ENCODE measurements at places on chromosomes 7 and 10.
A peak's percentile ranks its signal among the peaks of the same experiment; 100 is the strongest.

- DNase-seq = no peak
These were observed 144.0 kb downstream of the ATE1 start for GRCh38 chr10:121783782-121784372.

GRCh38 chr7:156604836-156605695 is 35.5 kb upstream of the RNF32 start:
- DNase-seq = no peak

DNA sequence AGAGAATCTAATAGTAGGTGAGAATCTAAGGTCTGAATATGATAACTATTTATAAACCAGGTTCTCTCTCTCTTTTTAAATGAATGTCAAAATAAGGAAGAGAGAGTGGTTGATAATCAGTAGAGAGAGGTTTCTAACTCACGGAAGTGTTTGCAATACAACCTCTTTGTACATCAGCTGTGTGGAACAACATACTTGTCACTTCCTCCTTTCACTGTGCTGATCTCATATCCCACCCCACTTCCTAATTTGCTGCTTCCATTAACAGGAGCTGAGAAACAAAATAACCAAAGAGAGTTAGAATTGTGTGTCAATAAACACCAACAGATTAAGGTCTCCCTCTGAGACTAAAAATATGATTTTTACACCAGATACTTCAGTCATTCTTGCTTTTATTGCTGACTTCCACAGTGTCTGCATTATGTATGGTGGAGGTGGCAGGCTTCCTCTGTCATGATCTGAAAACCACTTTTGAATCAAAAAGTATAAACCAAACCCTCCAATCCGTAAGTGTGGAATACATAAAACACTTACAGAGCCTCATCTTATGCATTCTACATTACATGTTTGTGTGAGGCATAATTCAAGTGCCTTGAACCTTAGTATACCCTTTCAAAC is 25.0 kb downstream of the CACUL1 start:
- DNase-seq = no peak

DNA sequence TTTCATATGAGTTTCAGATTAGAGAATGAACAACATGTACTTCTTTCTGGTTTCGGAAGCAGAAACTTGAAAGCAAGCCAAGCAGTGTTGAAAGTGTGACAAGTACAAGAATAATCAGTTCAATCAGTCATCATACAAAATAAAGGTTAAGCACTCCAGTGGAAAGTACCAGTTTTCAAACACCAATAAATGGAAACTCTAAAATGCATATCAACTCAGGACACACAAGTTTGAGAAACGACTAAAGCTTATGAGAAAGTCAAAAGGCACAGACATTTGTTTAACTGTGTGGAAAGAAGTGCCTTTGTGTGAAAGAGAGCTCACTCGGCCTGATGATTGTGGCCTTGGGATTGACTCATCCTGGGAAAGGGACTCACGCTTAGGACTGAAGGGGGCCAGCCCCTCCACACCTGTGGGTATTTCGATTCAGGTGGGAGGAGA is 60.6 kb upstream of the AKR1C1 start:
- DNase-seq = no peak

GRCh38 chr7:106639476-106640334 is 21.3 kb downstream of the CCDC71L start:
- DNase-seq = no peak

DNA sequence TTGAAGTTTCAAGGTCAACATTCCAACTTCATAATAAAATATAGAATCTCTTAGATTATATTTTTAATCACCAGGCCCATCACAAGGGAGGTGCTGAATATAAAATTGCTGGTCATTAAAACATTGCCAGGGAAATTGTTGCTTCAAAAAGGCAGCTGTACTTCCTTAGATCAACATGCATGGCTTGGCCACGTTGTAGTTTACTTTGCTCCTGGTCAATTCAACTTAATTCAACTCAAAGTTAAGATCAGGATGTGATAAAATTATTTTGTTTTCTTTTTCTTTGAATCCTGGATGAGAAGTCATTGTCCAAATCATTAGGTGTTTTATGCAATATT is 317.4 kb downstream of the PAXIP1 start:
- no peak for DNase-seq

DNA sequence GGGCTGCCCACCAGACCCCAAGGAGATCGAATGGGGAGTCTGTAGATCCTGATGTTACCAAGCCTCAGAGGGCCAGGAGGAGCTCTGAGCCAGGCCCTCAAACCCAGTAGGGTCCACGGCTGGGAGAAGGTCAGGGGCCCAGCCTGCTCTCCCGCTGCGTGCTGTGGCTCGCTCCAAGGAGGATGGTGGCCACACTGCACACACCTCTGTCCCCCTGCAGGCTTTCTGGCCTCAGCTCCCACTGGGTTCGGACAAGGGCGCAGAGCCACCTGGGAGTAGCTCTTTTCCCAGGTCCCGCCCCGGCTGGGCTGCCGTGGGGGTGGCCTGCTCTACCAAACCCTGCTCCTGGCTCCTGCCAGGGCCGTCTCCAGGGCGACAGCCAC is 175.8 kb downstream of the ZNF248 start:
- no peak for DNase-seq

- no peak for DNase-seq
These were observed 154.7 kb downstream of the NEURL1 start for GRCh38 chr10:103648251-103648635.

DNA sequence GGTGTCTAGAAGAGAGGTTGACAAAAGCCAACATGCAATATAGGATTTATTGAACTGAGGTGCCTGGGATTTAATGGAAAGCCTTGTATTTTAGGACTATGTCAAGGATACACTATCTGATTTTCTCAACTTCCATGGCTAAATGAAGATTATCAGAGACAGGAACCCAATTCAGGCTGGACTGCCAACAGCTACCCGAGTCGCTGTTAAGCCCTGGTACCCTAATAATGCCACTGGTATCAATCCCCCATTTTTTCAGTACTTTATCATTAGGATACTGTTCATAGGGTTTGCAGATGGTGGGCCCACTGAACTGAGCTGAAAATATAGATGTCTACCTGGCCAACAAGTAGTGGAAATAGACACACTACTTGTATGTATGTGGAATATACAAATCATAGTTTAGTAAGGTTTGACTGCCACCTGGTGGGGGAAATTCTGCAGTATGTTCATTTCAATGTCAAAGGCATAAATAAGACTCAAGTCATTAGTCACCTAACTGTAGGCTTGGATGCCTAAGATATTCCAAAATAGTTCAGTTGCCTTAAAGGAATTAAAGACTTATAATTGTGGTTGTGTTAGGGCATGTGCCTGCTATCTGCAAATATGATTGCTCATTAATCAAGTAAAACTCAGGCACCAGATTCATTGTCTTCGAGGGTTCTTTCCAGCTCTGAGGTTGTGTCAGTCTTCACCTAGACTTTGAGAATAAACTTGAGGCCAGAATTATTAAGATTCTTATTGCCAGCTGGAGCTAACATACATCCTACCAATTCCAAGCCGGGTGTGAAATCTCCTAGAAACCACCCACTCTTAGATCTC is 34.1 kb upstream of the NOBOX start:
- peak; percentile 31 for DNase-seq

DNA sequence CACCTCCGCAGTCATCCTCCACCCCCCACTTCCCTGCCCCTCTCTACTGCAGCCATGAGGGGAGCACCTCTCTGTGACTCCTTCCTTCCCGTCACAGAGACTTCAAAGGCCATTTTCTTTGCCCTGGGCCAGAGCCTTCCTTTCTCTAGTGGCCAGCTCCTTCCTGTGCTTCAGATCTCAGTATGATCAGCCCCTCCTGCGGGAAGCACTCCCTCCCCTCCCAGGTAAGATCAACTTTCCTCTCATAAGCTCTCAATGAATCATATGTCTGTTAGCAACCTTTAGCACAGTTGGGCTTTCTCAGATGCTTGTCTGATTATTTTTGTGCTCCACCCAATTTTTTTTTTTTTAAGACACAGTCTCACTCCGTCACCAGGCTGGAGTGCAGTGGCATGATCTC is 241.0 kb upstream of the PRSS1 start:
- DNase-seq = no peak

DNA sequence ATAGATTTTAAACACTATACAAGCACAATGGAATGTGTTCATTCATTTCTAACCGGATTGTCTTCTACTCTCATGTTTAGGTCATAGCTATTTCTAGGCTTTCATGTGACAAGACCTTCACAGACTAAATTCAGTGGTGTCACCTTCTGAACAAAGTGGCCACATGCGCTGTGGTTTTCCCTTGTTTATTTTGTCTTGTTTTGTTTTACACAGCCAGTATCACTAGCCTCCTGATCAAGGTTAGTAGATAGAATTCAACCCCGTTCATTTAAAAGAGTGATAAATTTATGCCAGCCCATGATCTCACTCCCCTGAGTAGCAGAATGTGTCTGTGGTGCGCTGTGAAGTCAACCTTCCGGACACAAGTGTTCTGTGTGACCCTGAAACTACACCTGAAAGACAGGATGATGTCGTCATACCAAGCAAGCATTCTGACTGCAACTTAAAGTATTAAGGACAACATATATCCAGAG is 209.1 kb downstream of the CREB5 start:
- no peak for DNase-seq

GRCh38 chr10:82462910-82463551 is 588.0 kb downstream of the NRG3 start:
- DNase-seq = no peak

GRCh38 chr10:17585016-17585415 is 32.2 kb downstream of the HACD1 start:
- DNase-seq = no peak

DNA sequence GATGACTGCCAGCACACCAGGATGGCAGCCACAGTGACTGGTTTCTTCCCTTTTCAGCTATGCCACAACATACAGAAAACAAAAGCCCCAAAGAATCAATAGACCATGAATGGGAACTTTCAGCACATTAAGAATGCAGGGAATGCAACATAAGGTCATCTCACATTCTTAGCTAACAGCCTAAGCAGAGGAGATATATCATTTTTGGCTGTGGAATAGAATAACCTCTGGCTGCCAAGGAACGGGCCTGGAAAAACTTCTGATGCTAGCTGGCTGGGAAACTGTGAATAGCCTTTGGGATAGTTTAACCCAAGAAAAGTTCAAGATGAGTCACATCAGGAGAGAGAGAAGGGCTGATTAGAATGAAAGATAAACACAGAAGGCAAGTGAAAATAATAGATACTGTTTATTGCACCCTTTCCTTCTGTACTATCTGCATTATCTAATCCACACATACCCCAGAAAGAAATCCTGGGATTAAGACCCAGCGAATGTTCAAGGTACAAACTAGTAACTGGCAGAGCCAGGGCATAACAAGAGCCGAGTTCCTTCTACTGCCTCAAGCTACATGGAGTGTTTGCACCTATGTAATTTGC is 169.2 kb downstream of the SEMA3A start:
- DNase-seq = no peak

GRCh38 chr10:52956461-52956860 is 183.9 kb upstream of the MBL2 start:
- DNase-seq = no peak

DNA sequence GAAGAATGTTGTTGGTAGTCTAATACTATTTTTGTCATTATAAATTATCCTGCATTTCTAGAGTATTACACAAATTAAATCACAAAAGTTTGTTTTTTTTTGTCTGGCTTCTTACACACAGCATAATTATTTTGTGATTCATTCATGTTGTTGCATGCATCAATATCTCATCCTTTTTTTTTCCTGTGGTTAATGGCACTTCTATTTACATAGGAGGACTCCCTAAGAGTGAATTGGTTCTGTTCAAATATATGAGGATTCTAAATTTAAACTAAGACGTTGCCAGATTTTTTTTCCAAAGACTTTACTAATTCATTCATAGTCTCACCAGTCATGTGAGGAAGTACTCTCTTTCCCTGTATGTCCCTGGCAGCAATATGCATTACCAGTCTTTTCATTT is 303.3 kb downstream of the GPR37 start:
- no peak for DNase-seq

GRCh38 chr10:97124211-97124610 is 61.5 kb downstream of the SLIT1 start:
- DNase-seq = no peak

GRCh38 chr10:75407713-75408508 is 6.3 kb upstream of the ZNF503 start:
- DNase-seq = no peak

DNA sequence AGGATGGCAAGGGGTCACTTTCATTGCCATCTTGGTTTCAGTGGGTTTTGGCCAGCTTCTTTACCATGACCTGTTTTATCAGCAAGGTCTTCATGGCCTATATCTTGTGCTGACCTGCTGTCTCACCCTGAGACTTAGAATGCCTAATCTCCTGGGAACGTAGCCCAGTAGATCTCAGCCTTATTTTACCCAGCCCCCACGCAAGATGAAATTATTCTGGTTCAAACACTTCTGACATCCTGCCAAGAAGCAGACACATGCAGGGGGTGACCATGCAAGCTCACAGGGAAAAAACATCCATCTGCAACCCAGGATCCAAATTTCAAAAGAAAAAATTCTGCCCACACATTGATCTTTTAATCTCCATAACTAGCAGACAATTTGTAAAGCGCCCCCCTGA is 88.4 kb upstream of the EEPD1 start:
- DNase-seq = no peak

DNA sequence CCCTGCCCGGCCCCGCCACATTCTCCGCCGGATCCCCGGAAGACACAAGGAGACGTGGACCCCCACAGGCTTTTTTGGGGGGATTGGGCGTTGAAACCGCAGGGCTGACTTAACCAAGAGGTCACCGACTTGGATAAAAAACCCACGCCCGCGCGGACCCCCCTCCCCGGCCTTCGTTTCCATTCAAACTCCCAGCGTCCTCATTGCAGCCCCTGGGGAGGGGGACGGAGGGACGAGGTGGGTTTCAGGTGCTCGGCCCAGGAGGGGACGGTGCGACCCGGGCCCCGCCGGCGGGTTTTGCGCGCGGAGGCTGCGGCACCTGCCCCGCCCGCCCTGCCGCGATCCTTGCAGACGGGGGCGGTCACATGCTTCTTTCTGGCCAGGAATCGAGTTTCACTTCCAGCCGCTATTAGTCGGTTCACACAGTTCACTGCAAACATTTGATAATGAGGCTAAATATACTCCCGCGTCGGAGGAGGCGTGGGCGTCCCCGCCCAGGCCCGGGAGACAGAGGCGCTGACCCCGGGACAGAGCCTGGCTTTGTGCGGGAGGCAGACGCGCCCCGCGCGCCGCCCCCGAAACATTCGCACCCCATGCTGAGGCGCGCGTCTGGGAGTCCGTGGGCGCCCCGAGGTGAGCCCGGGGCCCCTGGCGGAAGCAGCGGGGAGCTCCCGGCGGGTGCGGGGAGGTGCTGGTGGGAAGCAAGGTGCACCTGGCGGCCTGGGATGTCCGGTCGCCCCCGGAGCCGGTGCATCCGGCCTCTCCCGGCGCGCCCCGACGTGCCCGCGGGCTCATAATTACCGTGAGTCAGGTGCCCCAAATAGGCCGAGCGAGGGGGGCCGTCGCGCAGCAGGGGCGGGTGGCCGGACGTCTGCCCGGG is 2.7 kb upstream of the PDGFA start:
- DNase-seq = no peak

DNA sequence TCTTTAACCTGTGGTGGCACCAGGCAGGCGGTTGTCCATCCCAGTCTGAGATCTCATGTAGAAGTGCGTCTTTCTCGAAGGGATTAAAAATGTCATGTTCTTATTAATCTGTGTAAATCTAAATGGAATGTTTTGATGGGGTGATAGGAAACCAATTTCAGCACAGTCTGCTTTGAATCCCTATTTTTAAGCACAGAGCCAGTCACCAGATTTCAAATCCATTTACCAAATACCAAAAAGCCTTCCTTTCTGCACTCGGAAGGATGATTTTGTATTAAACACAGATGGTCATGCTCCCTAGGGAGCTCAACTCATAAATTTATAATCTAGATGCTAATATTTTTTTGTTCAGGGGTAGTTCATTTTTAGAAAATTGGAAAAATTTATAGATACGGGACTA is 160.6 kb upstream of the AOAH start:
- DNase-seq = no peak
